ENCODE measurements at places on chromosomes 1 and 21.

GRCh38 chr1:31064111-31064717 is 1.3 kb downstream of the PUM1 start:
- no peak for DNase-seq

GRCh38 chr1:19088717-19089442 is 121.2 kb downstream of the UBR4 start:
- no peak for DNase-seq

GRCh38 chr1:145720556-145720877 is 1.2 kb downstream of the CD160 start:
- no peak for DNase-seq

DNA sequence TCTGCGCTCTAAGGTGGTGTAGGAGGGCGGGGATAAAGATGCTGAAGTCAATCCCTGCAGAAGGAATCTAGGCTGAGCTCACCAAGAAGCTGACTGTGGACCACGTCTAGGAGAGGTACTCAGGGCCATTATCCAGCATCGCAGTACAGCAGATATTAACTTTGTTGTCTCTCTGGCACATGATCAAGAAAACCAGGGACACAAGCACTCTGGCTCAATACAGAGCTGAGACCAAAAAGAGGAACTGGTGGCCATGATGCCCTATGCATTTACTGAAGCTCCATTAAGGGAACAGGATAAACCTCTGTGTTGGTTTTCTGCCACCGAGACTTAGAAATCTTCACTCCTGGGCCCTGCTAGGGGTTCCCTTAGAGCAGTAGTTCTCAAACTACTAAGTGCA is 38.0 kb upstream of the ANGPTL7 start:
- no peak for DNase-seq

DNA sequence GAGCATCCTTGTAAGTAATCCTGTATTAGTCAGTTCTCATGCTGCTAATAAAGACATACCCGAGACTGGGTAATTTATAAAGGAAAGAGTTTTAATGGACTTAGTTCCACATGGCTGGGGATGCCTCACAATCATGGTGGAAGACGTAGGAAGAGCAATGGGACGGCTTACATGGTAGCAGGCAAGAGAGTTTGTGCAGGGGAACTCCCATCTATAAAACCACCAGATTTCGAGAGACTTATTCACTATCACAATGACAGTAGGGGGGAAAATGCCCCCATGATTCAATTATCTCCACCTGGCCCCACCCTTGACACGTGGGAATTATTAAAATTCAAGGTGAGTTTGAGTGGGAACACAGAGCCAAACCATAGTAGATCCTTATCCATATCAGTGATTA is 124.7 kb downstream of the HIVEP3 start:
- no peak for DNase-seq

- DNase-seq = no peak
Observed at GRCh38 chr1:45297666-45298356, 28.9 kb upstream of the HPDL start.

GRCh38 chr1:61450872-61451571 is 273.9 kb downstream of the TM2D1 start:
- no peak for DNase-seq

DNA sequence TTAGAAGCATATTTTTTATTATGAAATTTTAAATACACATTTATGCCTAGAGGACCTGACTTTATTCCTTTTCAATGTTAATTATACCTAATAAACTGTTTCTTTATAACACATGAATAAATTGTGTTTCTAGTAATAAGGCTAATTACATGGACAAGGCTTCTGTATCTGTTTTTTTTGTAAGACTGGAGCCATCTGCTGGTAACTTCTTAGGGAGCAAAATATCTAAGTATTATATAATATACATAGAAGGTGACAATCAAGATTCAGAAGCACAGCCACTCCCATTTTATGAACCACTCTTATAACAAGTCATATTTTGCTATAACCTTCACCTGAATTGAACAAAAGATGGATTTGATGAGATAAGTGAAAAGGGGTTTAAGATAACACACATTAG is 84.2 kb downstream of the LBR start:
- DNase-seq = no peak

- no peak for DNase-seq
Observed at GRCh38 chr1:35894183-35894582, 11.2 kb downstream of the AGO1 start.

DNA sequence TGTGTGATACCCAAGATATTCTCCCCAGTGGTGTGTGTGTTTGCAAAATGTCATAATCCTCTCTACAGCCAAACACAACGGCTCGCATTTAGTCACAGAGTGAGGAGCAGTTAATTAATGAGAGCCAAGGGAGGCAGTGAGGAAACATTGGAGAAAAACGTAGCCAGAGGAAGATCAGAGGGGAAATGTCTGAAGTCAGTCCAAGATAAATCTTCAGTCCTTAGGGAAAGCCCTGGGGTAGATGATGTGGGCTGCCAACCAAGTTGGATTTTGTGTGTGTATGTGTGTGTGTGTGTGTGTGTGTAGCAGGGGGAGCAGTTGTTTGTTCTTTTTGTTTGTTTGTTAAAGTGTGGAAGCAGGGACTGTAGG is 201.0 kb upstream of the PTBP2 start:
- no peak for DNase-seq

- no peak for DNase-seq
Observed at GRCh38 chr21:14538483-14538882, 7.6 kb downstream of the SAMSN1 start.

GRCh38 chr21:46316708-46317324 is 6.9 kb downstream of the C21orf58 start:
- no peak for DNase-seq

- no peak for DNase-seq
Observed at GRCh38 chr1:211183747-211184313, 49.9 kb upstream of the KCNH1 start.

GRCh38 chr1:41495210-41495948 is 10.9 kb upstream of the EDN2 start:
- no peak for DNase-seq

- DNase-seq = no peak
Observed at GRCh38 chr1:201113451-201114244, 1.4 kb upstream of the CACNA1S start.

DNA sequence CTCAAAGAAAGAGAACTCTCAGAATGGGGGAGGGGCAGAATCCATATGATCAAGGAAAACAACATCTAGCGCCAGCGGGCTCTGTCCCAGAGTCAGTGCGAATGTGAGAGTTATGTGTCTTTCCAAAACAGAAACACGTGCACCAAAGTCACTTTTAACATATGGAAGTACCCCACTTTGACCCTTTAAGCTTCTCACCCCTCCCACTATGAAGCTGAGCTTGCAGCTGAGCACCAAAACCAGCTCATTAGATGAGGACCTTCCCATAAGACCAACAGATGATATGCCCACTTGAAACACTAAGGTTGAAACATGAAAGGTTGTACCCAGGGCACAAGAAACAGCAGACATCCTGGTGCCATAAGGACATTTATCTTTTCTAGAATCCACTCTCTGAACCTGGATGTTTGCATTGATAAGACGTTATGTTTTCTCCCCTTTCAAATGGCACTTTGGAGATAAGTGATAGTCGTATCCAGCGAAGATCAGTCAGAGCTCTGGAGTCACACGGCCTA is 171.0 kb downstream of the TGFBR3 start:
- DNase-seq = no peak

DNA sequence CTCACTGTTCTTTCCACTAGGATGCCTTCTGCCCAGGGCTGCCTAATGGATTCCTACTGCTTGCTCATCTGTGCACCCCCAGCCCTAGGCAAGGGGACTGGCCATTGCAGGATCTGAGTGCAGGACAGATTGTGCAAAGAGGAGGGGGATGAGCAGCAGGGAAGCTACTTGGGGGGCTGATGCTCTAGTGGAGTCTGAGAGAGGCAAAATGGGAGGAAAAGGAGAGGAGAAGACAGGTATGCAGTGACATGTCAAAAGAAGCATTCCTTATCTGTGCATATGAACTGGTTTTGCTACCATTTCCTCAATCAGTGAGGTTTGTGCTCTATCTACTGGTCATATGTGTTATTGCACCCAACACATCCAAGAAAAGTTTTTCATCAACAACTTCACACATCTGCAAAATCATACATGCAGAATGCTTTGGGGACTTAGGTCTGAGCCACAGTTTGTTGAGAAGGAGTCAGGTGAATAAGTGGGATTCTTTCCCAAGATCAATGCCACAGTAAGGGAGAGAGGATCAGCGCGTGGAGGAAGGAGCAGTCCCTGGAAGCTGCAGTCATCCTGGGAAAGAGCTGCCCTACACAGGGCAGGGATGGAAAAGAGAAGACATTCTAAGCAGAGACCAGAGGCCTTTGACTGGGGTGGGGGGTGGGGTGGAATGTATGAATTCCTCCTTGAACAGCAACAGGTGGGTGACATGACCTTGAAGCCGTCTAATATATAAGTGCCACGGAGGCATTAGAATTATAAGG is 14.4 kb downstream of the SLC5A9 start:
- DNase-seq = no peak

DNA sequence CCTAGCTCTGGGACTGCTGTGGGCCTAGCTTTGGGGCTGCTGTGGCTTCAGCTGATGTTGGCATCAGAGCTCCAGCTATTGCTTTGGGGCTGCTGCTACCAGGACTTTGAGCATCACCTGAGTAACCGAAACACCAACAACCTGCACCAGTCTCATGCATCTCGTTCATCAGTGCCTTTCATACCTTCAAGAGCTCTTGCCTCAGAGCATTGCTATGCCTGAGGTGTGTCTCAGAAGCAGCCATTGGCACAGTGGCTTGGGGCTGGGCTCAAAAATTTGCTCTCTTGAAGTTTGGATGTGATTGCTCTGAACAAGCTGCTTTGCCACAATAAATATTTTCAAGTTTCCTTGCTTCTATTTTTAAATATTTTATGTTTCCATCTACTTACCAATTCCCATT is 6.7 kb upstream of the LCE2D start:
- DNase-seq = no peak

DNA sequence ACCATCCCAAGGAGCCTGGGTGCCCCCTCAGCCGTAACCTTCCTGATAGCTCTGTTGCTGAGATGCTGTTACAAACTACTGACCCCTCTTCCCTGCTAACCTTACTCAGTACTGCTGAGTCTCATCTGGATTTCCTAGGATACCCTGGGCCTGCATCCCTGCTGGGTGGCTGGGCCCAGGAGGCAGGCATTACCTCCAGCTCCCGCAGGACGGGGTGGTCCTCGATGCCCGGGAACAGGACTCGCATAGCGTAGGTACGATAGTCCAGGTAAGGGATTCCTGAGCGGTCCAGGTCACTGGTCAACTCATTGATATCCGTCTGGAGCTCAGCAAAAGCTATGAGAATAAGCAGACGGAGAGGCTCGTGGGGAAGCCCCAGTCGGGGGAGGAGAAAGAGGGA is 131.9 kb upstream of the CD34 start:
- no peak for DNase-seq

DNA sequence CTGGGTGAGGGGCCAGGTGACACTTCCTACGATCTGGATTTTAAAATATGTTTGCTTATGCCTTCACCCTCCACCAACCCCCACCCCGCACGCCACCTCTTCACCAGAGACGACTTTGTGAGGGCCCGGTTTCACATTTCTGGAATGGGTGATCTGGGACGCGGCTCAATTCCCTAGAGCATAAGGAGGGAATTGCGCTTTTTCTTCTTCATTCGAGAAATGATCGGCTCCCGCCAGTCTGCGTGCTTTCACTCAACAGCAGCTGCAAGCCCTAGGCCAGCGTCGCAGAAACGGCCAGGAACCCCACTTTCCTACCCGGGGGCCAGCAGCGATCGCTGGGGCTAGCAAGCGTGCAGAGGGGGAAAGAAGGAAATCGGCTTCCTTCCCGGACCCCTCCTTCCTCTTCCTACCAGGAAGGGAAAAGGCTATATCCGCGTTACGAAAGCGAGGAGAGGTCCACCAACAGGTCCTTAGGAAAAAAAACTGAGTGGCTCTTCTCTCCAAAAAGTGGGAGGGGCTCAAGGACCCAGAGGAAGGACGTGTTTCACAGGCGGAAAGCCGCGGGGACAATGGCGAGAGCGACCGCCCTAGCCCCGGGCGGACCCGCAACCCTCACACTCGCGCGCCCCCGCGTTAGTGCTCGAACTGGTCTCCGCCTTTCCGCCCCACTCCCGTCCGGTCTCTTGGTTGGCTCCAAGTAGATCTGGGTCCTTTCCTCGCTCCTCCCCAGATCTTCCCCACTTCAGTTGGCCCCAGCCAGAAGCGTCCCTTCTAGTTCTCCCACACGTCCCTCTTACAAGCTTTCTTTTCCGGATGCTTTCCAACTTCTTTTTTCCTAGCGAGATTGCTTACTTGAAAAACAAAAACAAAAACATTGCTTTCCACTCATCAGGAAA is 1.1 kb upstream of the ADAMTS1 start:
- no peak for DNase-seq

DNA sequence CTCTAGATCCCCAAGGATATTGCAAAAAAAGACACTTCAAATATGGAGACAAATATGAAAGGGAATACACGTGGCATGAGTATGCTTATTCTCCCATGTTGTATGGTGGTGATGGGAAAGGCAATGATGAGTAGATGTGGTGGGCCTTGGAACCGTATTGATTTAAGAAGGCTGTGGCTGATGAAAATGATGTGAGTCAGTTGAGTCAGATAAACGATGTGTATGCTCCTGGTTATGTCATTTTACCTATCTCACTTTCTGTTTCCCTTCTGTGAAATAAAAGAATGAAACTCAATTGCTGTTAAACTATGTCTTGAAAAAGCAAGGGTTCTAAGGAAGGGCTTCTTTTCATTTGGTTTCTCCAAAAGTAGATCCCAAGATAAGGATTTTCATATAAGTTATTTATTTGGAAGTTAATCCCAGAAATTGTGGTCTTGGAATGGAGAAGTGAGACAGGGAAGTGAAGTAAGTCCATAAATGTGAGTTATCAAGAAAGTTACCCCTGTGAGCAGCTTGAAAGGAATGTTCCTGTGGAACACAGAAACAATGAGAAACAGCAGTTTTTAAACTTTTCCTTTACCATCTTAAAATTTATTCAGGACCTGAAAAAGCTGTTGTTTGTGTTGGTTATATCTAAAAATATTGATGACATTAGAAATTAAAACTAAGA is 292.0 kb downstream of the DUSP10 start:
- no peak for DNase-seq

GRCh38 chr1:58251430-58252073 is 295.0 kb downstream of the OMA1 start:
- DNase-seq = no peak

DNA sequence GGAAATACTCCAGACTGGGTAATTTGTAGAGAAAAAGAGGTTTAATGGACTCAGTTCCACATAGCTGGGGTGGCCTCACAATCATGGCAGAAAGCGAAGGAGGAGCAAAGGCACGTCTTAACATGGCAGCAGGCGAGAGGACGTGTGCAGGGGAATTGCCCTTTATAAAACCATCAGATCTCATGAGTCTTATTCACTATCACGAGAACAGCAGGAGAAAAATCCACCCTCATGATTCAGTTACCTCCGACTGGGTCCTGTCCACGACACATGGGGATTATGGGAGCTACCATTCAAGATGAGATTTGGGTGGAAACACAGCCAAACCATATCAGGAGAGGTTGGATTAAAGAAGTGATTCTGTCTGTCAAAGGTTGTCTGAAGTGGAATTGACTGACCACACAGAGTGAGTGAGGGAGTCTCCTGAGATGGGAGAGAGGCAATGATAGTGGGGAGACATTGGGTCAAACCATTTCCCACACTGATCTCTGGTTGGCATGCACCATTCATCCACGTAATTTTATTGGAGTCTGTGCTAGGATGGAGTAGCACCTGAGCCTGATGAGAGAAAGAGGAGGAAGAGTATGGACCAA is 58.3 kb upstream of the VAMP3 start:
- no peak for DNase-seq

GRCh38 chr1:200351826-200352549 is 57.8 kb downstream of the ZNF281 start:
- no peak for DNase-seq

Measured in stimulated activated CD4-positive, alpha-beta T cell treated with anti-CD3 and anti-CD28 coated beads, TNF-alpha, amount 100 ng/mL, for 1 hour (primary cell).